ENCODE measurements at places on chromosomes 1 and 21.

DNA sequence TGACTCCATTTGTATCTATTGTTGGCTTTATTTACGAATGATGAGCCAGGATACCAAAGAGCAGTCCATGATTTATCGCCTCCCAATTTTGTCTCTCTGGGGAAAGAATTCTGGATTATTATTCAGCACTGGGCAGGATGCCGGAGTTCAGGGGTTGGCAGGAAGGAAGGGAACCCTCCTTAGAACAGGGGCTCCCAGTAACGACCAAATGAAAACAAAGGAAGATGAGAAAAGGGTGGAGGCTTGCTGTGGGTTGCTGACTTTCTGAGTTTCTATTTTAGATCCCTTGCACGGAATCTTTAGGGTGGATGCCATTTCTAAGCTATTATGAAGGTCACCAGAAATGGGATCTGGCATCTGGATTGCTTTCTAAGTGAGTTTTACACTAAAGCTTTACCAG, 231.2 kb upstream of the LYPLAL1 start:
- no peak for DNase-seq

GRCh38 chr1:17658837-17659236, 96.3 kb upstream of the ACTL8 start:
- no peak for DNase-seq

GRCh38 chr1:52752484-52752826, 26.2 kb downstream of the ZYG11B start:
- DNase-seq, result no peak

DNA sequence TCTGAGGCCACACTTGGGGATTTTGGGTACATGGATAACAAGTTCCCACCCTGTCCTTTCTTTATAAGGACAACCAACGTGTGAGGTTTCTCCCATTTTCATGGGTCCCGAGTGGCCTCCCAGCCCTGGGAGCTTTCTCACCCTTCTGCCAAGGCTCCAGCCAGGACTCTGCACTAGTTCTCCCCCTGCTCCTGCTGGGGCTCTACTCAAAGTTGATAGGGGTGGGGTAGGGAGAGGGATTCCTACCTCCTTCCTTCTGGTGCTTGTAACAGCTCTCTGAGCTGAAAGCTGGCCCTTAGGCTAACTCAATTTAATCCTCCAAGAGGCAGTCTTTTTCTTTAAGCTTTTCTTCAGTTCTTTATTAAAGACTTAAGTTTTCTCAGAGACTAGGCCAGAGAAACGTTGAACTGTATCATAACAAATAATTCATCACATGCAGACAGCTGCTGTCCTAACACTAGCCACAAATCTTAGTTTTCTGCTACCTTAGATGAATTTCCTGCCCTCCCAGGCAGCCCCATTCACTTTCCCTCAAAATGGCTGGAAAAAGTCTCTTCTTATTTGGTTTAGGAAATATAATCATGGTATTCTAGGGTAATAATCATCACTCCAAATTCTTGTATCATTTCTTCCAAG, 22.4 kb upstream of the DR1 start:
- no peak for DNase-seq

DNA sequence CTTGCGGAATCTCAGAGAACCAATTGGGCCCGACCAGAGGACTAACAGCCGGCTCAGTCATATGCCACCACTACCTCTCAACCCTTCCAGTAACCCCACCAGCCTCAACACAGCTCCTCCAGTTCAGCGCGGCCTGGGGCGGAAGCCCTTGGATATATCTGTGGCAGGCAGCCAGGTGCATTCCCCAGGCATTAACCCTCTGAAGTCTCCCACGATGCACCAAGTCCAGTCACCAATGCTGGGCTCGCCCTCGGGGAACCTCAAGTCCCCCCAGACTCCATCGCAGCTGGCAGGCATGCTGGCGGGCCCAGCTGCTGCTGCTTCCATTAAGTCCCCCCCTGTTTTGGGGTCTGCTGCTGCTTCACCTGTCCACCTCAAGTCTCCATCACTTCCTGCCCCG, 49.8 kb downstream of the ACP6 start:
- DNase-seq, result no peak

- DNase-seq, result no peak
These were observed 50.2 kb downstream of the GADD45A start for GRCh38 chr1:67735206-67735605.

DNA sequence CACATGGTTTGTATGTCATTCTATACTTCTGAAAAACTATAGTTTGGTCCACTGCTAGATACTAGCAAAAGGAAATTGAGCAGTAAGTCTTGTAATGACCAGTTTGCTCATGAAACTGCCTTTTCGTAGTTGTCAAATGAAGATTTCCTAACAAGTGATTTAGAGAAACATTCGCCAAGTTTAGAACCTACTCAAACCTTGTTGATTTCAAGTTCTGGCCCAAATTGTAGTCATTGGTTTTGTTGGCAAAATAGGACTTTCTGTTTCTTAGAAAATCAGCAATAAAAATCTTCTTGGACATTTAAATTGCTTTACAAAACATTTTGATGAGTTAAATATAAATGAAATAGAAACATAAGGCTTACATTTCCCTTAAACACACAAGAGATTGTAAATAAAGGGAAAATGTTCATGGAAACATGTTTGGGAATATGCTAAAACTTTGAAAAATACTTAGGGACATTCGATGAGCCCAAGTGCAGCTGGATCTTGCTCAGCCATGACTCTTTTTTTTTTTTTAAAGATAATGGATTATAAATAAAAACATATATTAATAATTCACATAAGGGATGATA, 178.5 kb upstream of the LYPLAL1 start:
- no peak for DNase-seq

GRCh38 chr21:38646213-38646837, 148.0 kb upstream of the ERG start:
- DNase-seq, result no peak

GRCh38 chr1:94734963-94735901, 84.9 kb upstream of the SLC44A3 start:
- DNase-seq, result no peak

GRCh38 chr1:226627924-226628611, 79.5 kb downstream of the STUM start:
- no peak for DNase-seq

- DNase-seq, result no peak
These were observed 18.7 kb upstream of the CRB1 start for GRCh38 chr1:197249324-197249723.

DNA sequence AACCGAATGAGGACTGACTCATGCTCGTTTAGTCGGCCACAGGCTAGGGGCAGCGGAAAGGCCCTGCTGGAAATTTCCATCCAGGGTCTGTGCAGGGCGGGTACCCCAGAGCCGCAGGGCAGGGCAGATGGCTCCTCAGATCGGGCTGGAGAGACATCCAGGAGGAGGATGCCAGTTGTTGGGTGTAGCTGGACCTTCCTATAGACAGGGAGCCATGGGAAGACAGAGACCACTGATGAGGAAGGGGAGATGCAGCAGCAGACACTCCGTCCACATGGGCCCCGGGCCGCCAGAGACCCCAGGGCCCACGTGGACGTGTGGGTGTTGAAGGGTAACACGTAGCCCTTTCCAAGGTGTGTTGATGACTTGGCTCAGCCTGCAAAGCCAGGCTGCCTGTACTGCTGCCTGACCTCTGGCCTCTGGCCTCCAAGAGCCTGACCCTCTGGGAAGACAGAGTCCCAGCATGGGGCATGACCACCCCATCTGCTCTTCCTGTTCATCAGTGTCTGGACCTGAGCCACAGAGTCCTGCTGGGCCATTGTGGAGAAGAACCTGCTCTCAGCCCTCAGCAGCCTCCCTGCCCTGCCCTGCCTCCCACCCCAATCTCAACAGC, 4.8 kb downstream of the GNG4 start:
- DNase-seq, result no peak

GRCh38 chr1:97034651-97035050, 313.1 kb downstream of the PTBP2 start:
- DNase-seq, result no peak

GRCh38 chr1:6985549-6986276, 200.5 kb downstream of the CAMTA1 start:
- no peak for DNase-seq

DNA sequence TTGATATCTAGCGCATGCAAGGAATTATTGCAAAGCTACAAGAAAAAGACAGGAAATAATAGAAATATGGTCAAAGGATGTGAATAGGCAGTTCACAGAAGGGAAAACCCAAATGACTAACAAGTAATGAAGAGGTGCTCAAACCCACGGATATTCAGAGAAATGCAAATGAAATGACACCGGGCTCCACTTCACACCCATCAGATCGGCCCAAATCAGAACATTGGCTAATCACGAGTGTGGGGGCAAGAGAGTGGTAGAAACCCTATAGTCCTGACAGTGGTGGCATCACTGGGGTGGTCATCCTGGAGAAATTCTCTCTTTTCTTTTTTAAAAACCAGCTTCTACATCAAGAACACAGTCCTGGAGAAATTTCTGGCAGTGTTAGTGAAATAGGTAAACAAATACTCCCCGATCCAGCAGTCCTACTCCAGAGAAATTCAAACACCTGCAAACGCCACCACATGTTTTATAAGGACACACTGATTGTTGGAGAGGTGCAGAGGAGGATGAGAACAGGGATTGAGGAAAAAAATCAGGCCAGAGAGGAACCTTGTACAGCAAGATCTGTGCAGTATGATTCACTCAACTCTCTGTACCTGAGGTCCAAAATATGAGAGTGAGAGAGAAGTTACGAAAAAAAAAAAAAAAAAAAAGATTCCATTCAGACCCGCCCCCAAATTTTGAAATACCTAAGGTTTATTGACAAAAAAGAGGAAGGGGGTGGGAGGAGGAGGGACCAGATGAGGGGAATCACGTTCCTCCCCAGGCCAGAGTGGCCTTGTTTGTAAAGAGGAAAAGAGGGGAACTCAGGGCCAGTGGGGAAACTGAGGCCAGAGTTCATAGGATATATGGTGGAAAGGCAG, 9.2 kb upstream of the TNFRSF1B start:
- no peak for DNase-seq

GRCh38 chr1:73979684-73980083, 218.3 kb downstream of the LRRIQ3 start:
- DNase-seq, result no peak

- DNase-seq, result no peak
These were observed 349.6 kb downstream of the SMYD3 start for GRCh38 chr1:246157516-246157915.

DNA sequence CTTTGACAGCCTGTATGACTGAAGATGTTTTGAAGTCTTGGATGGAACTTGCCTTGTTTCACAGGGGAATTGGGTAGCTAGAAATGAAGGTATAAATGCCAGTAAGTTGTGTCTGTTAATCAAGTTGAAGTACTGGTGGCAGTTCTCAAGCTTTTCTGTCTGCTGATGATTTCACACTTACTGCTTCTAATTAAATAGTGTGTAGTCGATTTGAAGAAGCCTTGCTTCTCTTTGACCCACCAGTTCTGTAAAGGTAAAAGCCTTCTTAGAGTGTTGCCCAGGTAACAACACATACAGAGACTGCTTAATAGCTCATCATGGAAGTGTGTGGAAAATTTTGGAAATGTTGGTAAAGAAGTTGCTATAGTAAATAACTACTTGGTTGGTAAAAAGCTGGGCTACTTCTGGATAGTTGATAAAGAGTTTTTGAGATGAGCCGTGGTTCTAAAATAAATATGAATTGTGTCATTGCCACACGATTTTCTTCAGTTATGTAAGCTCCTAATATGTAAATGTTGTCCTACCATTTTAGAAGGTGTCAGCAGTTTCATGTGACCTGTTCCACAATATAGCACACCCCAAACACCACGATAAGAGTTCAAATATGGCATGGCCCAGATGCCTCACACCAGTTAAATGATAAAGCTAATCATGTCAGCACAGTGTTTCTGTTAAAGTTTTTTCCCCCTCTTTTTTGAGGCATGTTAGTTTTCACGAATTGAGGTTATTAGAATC, 7.4 kb downstream of the RABGAP1L start:
- DNase-seq, result no peak

GRCh38 chr1:221736714-221737113, 5.2 kb downstream of the DUSP10 start:
- DNase-seq, result no peak

GRCh38 chr1:41690331-41690730, 205.8 kb upstream of the EDN2 start:
- no peak for DNase-seq

- no peak for DNase-seq
These were observed 93.2 kb downstream of the STUM start for GRCh38 chr1:226641671-226642231.

DNA sequence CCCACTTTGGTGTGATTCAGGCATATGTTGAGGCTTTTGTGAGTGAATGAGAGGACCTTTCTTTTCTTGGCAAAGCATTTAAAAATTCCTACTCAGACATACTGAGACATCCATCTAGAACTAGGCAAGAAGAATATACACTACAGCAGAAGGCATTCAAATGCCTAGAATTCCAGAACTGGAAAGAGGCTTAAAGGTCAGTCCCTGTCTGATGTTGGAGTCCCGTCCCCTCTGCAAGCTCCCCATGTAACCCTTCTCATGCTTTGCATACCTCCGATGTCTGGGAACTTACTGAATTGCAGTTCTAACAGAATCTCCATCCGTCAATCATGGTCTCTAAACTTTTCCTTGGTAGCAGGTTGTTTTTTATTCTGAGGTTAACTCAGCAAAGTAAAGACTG, 152.9 kb downstream of the ATP6V1G3 start:
- DNase-seq, result no peak

- no peak for DNase-seq
These were observed 68.4 kb downstream of the ARHGEF10L start for GRCh38 chr1:17607644-17608581.

GRCh38 chr1:40532062-40532389, 589 bp downstream of the ZNF684 start:
- DNase-seq, result no peak

- no peak for DNase-seq
These were observed 47.6 kb downstream of the RAB3GAP2 start for GRCh38 chr1:220224611-220225124.

DNA sequence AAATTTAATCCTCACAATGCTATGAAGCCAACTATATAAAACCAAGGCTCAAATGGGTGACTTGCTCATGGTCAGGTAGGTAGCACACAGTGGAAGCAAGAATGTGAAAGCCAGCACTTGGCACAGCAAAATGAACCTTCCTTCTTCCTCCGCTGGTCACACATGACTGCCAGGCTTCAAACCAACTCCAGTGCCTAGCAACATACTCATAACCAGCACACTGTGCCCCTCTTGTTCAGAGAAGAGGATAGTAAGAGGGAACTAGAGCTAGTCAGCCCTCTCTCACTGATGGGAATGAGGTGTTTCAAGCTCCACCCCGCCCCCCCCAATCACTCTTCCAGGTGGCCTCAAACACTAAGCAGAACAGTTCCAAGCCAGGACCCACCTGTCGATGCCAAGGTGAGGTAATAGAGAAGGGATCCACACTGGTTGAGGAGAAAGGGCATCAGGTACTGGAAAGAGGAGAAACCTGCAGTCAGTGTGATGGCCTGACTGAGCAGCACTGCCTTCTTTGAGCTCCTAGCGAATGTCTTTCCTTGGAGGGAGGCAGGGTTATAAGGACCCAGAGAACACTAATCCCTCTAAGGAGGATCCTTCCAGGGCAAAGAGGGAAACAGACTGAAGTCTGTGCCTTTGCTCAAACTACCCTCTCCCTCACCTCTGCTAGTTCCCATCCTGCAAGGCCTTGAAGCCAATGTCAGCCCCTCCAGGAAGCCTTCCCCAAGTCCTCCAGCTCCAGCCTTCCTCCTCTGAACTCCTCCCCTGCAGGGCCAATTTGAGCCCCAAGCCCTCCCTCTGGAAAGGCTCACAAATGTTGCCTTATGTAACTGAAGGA, 1.2 kb downstream of the TMEM234 start:
- no peak for DNase-seq

- DNase-seq, result no peak
These were observed 70.8 kb upstream of the KCND3 start for GRCh38 chr1:112060261-112060660.
